ENCODE measurements at places on chromosomes 5 and 9. TPM values are rescaled to one million over a fixed set of nuclear protein-coding genes. Genes with fewer than 3 reads are reported as not detected.

The MRPS2 gene
- 23.0 TPM for total RNA-seq

The IL6ST gene
- total RNA-seq: 373 TPM

The ACTBL2 gene
- not detected for total RNA-seq

The PRXL2C gene
- 25.1 TPM for total RNA-seq

The FOXI1 gene
- not detected for total RNA-seq

The GABBR2 gene
- total RNA-seq: 13.7 TPM

The MTAP gene
- 32.2 TPM for total RNA-seq

The SLC25A51 gene
- total RNA-seq: 119 TPM

The LMX1B gene
- total RNA-seq: not detected

The AGXT2 gene
- total RNA-seq: not detected

The TMED9 gene
- total RNA-seq: 188 TPM

The MOB3B gene
- 0.07 TPM for total RNA-seq

The AQP3 gene
- 0.20 TPM for total RNA-seq

The KIF24 gene
- 2.5 TPM for total RNA-seq

The CEMIP2 gene
- 75.6 TPM for total RNA-seq

Data from pulmonary artery endothelial cell (primary cell).